T1000 (cell line): ENCODE measurements at places on chromosomes 1 and 21.

GRCh38 chr21:41626021-41626420 lies 118.1 kb upstream of the TMPRSS2 start:
- DNase-seq, result no peak

- DNase-seq, result no peak
These were observed 81.3 kb downstream of the NEK7 start for GRCh38 chr1:198238121-198238520.

DNA sequence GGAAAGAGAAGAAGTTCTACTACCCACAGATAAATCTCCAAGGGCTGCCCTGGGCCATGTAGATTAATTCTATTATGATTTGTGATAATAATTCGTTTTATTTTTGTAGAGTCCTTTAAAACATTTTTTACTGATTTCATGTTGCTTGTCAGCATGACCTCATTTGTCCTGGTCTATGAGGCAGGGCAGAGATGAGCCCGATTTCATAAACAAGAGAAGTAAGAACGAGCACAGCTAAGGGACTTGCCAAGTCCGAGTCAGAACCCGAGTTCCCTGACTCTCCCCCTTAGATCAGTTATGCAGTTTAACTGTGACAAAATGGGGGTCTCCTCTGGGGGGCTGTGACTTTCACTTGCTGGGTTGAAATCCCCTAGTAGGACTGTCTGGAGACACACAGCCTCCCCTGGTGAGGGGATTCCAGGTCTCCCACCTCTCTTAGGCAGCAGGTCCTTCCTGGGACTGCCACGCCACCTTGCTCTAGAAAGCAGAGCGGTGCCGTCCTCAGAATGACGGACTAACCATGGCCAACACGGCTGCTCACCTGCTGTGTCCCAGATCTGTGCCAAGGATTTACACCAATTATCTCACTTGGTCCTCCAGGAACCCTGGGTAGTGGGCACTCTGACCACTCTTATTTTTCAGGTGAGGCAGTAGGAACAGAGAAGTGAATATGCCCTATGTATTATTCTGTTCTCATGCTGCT lies 31.0 kb upstream of the SOX13 start:
- no peak for DNase-seq

- DNase-seq, result no peak
These were observed 69.5 kb downstream of the NTMT2 start for GRCh38 chr1:170215072-170215885.

DNA sequence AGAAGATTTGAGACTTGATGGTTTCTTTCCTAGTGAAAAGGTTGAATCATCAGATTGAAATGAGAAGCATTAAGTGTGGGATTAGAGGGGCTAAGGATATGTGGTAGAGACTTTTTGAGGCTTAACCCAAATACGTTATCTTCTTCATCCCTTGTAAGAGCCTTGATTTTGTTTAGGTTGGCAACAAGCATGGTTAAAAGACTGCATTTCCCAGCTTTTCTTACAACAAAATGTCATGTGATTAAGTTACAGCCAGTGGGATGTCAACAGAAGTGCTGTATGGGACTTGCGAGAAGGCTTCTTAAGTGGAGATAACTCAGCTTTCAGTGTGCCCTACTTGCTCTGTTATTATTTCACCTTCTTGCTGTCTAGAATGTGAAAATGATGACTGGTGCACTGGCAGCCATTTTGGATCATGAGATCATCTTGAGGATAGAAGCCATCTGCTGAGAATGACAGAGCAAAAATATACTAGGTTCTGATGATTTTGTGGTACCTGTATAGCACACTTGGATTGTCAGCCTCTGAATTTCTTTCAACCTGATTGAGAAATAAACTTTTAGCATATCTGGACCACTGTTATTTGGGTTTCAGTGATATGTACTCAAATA lies 41.3 kb upstream of the GNG12 start:
- no peak for DNase-seq

DNA sequence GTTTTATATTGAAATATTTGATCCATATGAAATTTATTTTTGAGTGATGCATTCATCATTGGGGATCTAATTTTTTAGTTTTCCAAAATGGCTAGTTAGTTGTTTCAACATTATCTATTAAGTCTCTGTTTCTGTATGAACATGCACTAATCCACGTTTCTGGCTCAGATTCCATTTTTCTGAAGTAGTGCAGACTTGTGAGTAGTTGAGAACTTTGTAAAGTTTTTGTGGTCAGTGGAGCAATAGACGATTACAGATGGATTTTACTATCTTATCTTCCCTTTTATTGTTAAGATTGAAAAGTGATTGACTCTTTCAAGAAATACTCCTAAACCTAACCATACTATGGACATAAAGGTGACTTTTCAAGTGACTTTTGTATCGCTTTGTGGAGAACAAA lies 16.7 kb downstream of the SOAT1 start:
- DNase-seq, result no peak

GRCh38 chr1:181028615-181029014 lies 5.2 kb upstream of the MR1 start:
- no peak for DNase-seq
